ENCODE measurements at places on chromosomes 12 and 14.
A peak's percentile ranks its signal among the peaks of the same experiment; 100 is the strongest.

GRCh38 chr14:71737760-71738159 is 194.5 kb upstream of the RGS6 start:
- no peak for DNase-seq

DNA sequence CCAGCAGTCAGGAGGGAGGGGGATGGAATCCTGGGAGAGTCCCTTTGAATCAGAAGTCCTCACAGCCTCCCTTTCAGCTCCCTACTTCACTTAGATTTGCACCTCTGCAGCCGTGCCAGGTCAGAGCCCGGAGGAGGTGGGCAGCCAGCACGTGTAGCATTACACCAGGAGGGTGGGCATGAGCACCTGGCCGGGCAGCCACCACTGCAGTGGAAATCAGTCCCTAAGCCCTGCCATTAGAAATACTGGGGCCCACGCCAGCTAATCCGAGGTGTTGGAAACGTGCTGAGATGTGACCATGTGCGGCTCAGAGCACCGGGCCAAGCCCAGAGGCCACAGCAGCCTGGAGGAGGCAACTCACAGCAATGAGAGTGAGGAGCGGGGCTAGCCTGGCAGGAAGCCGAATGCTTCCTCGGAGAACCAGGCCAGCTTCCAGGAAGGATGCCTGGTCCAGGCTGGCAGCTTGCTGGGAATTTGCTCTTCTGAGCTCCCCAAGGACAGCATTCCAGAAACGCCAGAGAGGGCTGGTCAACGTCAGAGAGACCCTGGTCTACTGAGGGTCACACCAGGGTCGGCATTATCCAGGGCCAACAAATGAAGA is 9.4 kb upstream of the CACNA2D4 start:
- DNase-seq: no peak

- DNase-seq: no peak
Observed at GRCh38 chr12:123488539-123489230, 30.7 kb downstream of the SNRNP35 start.

GRCh38 chr12:49882248-49882850 is 21.4 kb downstream of the FAIM2 start:
- DNase-seq: no peak

- DNase-seq: no peak
Observed at GRCh38 chr12:1640328-1641234, 11.6 kb downstream of the WNT5B start.

DNA sequence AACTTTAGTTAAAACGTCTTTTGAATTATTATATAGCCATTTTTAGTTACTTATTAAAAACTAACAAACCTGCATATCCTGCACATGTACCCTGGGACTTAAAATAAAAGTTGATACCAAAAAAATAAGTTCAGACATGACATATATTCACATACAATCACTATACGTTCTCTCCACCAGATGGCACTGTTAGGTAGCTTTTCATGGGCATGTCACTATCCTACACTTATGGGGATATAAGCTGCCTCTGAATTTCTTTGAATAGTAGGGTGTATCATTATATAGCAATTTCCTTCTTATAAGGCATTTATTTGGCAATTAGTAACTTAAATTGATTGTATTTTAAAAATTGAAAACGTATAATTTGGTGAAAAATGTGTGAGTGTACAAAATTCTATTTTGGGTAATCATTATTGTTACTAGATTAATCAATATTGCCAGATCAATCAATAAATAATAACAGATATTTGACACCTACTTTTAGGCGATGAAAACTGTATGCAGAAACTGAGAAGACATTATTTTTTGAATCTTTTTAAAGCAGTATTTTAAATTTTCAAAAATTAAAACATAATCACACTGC is 31.8 kb upstream of the OR10A7 start:
- peak; percentile 79 for DNase-seq

- no peak for DNase-seq
Observed at GRCh38 chr14:47439953-47440352, 235.5 kb downstream of the MDGA2 start.

DNA sequence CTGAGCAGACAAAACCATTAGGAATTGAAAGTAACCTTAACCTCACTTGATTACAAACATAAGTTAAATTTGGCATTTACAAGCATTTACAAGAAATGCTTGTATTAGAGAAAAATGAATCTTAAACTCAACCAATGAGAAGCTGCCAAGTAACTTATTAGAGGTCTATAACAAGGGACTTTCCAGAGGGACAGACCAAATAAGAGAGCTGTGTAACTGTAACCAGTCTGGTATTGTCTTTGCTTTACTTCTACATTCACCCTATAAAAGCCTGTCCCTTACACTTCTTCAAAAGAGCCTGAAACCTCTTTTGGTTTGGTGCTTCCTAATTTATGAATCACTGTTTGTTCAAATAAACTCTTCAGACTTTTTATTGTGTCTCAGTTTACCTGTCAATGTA is 450.0 kb upstream of the FAR2 start:
- DNase-seq: no peak

GRCh38 chr12:92167075-92167474 is 21.4 kb upstream of the BTG1 start:
- DNase-seq: no peak

DNA sequence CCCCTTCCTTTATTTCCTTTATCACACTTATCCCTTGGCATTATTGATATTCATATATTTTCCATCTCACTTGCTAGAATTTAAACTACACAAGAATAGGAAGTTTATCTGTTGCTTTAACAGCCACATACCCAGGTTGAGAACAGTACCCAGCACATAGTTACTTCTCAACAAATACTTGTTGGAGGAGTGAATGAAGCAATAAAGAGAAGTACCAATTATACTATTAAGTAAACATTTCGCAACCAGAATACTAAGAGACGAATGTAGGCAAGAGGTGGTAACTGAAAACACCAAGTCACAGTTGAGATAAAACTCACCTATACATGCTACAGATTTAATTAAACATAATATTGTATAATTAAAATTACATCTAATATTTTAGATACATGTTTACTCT is 110.9 kb downstream of the FSCB start:
- peak; percentile 2 for DNase-seq

GRCh38 chr12:67451206-67451605 is 182.0 kb downstream of the CAND1 start:
- no peak for DNase-seq

DNA sequence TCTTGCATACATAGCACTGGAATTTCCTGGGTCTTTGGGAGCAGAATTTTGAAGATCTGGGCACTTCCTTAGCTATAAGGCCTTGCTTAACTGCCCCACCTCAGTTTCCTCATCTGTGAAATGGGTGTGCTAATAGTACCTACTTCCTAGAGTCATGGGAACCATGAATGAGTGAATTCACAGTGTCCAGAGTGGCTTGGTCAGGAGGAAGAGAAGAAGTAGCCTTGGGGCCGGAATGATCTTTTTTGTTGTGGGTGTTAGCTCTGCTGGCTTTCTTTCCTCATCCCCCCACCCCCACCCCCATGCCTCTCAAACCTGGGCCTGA is 2.4 kb downstream of the SH2B3 start:
- no peak for DNase-seq

- no peak for DNase-seq
Observed at GRCh38 chr14:65828396-65828795, 415.9 kb downstream of the FUT8 start.

- peak; percentile 93 for DNase-seq
Observed at GRCh38 chr14:75561013-75561432, 17.4 kb upstream of the FLVCR2 start.

- DNase-seq: no peak
Observed at GRCh38 chr12:128743916-128744315, 79.8 kb downstream of the SLC15A4 start.

DNA sequence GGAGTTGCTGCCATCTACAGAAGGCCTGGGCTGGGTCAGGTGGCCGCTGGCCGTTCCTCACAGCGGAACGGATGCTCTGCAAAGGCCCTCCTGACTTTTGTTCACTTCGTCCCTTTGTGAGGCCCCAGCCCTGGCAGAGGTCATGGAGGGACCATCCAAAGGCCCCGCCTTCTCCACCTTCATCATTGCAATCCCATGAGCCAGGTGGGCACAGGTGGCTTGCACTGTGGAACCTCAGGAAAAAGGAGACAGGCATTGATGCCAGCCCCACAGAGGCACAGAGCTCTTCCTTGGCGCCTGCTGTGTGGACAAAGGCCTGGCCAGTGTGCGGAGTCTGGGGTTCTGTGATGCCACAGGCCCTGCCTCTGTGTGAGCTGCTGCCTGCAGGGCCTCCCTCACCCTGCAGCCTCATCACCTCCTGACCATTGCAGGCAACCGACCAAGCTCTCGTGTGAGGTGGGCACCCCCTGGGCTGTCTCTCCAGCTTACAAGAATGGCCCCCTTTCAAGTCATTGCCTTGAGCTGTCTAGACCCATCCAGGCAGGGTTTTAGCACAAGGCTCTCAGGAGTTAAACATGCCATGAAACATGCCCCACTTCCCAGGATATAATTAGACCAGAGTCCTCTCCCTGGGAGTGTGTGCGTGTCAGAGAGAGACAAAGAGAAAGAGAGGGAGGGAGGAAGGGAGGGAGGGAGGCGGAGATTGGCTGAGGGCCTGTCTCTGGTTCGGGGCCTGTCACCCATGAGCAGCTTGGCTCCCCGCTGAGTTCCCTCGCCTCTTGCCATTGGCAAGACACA is 19.3 kb downstream of the NFKBIA start:
- peak; percentile 93 for DNase-seq

DNA sequence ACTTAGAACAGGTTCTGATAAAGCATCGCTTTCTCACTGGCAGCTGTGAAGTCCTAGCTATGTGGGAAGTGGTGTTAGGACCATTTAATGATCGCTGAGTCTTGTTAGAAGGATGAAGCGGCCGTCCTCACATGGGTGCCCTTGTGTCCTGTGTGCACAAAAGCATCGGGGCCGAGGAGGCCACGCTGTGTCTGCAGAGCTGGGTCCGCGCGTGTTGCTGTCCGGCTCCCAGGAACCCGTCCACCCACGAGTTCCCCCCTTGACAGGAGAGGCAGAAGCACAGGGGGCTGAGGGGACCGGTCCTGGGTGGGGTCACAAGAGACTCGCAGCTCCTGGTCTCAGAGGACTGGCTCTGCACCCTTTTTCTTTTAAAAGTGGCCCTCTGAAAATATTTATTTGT is 90.4 kb downstream of the ADGRD1 start:
- DNase-seq: no peak

DNA sequence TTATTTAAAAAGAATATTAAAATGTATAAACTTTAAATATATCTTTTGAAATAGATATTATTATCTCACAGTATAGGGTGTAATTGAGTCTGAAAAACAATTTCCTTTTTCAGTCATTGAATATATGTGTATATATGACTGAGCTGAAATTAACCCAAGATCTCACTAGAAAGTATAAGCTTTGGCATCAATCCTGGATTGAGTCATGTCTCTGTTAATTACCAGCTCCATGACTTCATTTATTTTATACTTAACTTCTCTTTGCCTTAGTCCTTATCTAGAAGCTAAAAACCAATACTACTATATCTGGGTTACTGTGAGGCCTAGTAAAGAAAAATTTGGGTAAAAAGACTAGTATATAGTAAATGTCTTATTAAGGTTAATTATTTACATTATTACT is 1020.3 kb downstream of the LRFN5 start:
- no peak for DNase-seq

- no peak for DNase-seq
Observed at GRCh38 chr12:117294189-117294603, 67.2 kb downstream of the NOS1 start.

- no peak for DNase-seq
Observed at GRCh38 chr12:114762490-114763110, 78.6 kb upstream of the TBX3 start.

- DNase-seq: no peak
Observed at GRCh38 chr12:123391546-123392343, 7.8 kb downstream of the KMT5A start.

- peak; percentile 38 for DNase-seq
Observed at GRCh38 chr12:58416236-58416635, 474.9 kb downstream of the ATP23 start.

GRCh38 chr14:100611811-100612480 is 24.7 kb upstream of the BEGAIN start:
- DNase-seq: no peak

- no peak for DNase-seq
Observed at GRCh38 chr14:52824462-52824861, 33.1 kb upstream of the GNPNAT1 start.

DNA sequence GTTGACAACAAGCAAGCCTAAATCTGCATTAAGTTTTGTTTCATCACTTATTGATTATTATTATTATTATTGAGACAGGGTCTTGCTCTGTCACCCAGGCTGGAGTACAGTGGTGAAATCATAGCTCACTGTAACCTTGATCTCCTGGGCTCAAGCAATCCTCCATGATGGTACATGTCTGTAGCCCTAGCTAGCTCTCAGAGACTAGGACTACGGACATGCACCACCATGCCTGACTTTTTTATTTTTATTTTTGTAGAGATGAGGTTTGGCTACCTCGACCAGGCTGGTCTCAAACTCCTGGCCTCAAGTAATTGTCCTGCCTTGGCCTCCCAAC is 35.7 kb upstream of the STK38L start:
- no peak for DNase-seq

DNA sequence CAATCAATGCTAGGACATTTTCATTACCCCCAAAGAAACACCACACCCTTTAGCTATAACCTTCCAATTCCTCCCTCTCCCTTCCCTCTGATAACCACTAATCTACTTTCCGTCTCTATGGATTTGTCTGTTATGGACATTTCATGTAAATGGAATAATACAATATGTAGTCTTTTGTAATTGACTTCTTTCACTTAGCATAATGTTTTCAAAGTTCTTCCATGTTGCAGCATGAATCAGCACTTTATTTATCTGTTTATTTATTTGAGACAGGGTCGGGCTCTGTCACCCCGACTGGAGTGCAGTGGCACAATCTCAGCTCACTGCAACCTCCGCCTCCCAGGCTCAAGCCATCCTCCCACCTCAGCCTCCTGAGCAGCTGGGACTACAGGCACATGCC is 1.2 kb upstream of the RBM19 start:
- DNase-seq: no peak

DNA sequence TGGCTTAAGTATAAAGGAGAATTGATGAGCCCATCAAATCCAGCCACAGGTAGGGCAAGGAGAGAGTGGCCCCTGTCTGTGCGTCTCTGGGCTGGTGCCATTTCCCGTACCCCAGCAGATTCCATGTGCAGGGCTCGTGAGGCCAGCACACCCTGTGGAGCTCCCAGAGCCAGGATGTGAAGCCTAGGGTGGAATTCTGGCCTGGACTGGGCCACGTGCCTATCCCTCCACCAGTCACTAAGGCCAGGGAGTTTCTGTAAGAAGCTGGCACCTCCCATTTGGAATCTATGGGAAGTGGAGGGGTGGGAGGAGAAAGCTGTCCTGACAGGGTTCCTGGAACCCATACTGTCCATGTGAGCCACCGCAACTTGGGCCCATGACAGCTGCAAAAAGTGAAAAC is 148.5 kb downstream of the FOXN3 start:
- no peak for DNase-seq

GRCh38 chr14:65650826-65651225 is 238.3 kb downstream of the FUT8 start:
- DNase-seq: no peak

GRCh38 chr14:51607711-51608110 is 44.0 kb upstream of the FRMD6 start:
- DNase-seq: no peak

- no peak for DNase-seq
Observed at GRCh38 chr12:115558281-115558680, 719.2 kb downstream of the MED13L start.
